ENCODE measurements at places on chromosomes 4 and X.

- no peak for DNase-seq
These were observed 145.7 kb upstream of the MBNL3 start for GRCh38 chrX:132634521-132634920.

GRCh38 chr4:133856731-133857355 lies 344.7 kb downstream of the PABPC4L start:
- DNase-seq, result no peak

- DNase-seq, result no peak
These were observed 21.1 kb downstream of the RASSF6 start for GRCh38 chr4:73599182-73599581.

GRCh38 chrX:70454441-70455365 lies 10.1 kb downstream of the DLG3 start:
- peak; percentile 42 for DNase-seq

GRCh38 chr4:114263233-114263632 lies 283.8 kb upstream of the ARSJ start:
- DNase-seq, result no peak

GRCh38 chr4:152074573-152074972 lies 313.8 kb upstream of the GATB start:
- no peak for DNase-seq

- peak; percentile 93 for DNase-seq
These were observed 131.9 kb downstream of the FHIP1A start for GRCh38 chr4:151540728-151541388.

DNA sequence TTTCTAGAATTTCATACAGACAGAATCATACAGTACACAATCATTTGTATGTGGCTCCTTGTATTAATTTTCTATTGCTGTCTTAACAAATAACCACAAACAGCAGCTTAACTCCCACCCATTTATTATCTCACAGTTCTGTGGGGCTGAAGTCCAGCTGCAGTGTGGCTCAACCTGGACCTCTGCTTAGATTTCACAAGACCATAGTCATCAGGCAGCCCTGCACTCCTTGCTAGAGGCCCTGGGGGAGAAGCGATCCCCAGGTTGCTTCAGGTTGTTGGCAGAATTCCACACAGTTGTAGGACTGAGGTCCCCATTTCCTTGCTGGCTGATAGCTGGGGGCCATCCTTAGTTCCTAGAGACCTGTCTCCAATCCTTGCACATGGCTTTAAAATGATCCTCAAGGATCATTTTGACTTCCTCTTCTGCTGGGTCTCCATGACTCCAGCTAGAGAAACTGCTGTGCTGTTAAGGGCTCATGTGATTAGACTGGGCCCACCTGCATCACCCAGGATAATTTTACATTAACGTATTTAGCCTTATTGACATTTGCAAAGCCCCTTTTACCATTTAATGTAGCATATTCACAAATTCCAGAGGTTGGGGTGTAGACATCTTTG lies 60.9 kb upstream of the SMAD1 start:
- DNase-seq, result no peak

- DNase-seq, result no peak
These were observed 15.6 kb upstream of the LAP3 start for GRCh38 chr4:17561195-17561909.

- DNase-seq, result no peak
These were observed 82.7 kb downstream of the RAPGEF2 start for GRCh38 chr4:159185591-159186023.

DNA sequence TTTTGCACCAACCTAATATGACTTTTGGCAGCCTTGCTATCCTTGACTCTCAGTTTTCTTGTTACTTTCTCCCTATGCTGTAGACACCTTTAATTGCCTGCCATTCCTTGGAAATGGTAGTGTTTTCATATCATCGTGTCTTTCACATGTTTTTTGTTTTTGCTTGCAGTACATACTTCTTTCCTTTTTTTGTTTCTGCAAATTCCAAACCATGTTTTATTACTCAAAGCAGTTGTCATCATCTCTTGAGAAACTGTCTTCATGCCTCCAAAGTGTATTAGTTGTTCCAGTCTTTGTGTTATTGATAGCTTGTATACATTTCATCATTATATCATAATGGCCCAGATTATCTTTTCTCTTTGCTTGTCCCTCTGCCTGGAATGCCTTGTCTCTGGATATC lies 57.1 kb downstream of the PDLIM5 start:
- no peak for DNase-seq

DNA sequence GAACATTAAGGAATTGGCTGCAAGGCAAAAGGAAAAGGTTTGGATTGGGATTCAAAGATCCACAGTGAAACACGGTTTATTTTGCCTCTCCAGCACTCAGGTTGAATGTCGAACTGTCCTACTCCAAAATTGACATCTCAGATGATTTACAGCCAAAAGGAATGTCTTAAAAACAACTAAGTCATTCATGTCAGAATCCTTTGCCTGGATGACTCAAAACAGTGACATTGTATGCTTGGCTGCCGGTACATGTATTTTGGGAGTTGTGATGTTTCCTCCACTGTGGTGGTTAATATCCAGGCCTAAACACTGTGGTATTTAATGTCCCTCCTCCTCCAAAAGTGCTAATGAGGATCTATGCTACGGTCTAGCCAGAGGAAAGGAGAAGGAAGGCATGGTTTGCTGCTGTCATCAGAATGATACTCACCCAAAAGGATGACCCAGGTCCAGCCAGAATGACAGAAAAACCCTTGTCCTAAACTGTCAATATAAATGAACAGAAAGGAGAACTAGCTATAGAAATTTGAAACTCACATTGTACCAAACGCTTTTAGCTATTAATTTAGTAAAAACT lies 20.9 kb downstream of the PGM2 start:
- no peak for DNase-seq

DNA sequence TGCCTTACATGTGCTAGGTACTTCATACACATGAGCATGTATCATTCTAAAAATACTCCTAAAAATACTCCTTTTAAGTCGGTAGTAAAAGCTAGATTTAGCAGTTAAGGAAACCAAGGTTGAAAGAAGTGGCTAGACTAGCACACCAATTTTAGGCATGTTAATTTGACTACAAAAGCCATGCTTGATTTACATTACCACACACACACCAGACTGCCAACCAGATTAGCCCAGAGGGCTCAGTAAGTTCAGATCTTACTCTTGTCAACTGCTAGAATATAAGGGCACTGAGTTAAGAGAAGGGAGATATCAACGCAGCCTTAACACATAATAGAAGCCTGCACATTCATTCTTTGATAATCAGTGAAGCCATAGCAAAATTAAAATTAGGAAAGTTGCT lies 117.9 kb downstream of the MID1IP1 start:
- DNase-seq, result no peak

DNA sequence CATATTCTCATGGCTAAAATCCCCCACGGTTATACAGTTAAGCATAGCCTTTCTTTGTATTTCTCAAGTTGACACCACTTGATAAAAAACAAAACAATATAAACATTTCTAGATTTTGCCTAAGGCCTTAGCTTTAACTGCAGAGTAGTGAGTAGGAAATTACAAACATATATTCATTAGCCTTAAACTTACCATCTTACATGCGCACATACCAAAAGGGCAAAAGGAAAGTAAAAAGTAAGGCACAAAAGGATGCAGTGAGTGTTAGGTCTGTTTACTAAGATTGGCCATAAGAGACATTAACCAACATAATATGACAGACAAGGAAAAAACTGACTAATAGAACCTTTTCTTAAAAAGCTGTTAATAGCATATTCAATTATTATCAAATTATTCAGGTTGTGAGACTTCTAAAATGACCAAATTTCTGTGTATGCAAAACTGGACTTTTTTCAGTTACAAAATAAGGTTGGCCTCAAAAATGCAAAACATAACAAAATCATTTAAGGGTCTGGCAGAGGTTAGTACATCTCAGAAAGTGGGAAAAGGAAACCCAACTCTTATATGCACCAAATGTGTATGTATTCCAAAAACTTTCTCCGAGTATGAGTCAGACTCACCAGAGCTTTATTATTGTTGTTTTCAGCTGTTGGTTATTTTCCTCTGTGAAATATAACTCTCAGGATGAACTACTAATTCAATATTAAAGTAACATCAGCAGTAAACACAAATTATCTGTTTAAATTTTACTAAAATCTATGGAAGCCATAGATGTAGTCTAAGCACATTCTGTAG lies 39.9 kb downstream of the SEPSECS start:
- no peak for DNase-seq

DNA sequence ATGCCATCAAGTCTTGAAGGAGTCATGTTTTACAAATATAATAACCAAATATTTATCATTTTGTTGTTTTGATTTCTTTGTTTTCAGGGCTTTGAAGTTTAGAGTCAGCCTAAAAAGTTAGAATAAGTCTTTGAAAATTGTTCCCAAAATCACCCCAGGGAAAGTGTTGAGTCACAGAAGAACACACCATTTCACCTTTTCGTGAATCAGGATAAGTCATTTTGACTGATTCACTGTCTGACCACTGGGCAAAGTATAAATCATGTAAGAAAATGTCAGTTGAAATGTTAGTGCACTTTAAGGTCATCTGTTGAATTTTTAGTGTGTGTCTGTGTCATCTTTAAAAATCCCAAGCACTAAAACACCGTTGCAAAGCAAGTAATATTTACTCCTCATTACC lies 1320.1 kb downstream of the RPA4 start:
- no peak for DNase-seq

- DNase-seq, result no peak
These were observed 4.6 kb downstream of the RAB33A start for GRCh38 chrX:130176354-130176776.

DNA sequence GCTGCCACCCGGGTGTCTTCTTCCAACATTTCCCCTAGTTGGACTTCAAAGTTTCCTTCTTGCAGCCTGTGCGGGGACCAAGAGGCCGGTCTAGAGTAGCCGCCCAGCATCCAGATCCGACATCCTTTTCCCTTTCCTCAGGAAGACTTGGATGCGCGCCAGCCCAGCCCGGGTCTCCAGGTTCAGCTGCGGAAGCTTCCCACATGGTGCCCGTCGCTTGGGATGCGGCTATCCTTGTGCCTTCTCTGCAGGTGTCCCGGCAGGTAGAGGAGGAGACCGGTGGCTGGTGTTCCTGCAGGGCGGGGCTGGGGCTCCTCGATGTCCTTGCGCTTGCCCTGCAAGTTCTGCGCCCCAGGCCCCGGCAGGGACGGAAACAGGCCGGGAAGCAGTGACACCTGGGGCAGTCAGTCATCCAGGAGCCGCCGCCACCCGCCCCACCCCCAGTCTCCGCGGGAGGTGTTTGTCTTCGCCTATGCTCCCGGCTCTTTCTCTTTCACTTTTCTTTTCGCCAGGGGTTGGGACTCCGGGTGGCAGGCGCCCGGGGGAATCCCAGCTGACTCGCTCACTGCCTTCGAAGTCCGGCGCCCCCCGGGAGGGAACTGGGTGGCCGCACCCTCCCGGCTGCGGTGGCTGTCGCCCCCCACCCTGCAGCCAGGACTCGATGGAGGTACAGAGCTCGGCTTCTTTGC lies at the start of gene IL15:
Gene IL15, plus strand, starts transcription at position 502 of the 689 bp plus-strand sequence. CDS start 82,882 bp downstream, outside the sequence.
- no peak for DNase-seq

- DNase-seq, result no peak
These were observed 15.6 kb upstream of the RAB39B start for GRCh38 chrX:155279873-155280272.

DNA sequence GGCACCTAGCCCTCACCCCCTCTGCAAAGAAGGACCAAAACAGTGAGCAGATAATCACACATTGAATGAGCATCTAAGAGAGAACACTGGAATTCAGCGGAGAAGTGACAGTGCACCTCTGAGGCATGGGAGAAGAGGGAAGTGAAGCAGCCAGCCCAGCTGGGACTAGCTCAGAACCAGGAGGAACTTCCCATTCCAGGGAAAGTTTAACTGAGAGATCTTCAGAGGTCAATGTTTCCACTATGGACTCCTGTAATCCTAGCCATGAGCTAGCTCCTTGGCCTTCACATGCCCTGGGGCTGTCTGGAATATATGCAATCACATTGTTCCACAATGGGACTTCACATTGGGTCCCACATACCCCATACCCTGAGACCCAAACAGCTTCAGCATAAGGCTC lies 24.4 kb downstream of the TLR6 start:
- no peak for DNase-seq

GRCh38 chrX:137916090-137916746 lies 350.3 kb downstream of the ZIC3 start:
- no peak for DNase-seq

DNA sequence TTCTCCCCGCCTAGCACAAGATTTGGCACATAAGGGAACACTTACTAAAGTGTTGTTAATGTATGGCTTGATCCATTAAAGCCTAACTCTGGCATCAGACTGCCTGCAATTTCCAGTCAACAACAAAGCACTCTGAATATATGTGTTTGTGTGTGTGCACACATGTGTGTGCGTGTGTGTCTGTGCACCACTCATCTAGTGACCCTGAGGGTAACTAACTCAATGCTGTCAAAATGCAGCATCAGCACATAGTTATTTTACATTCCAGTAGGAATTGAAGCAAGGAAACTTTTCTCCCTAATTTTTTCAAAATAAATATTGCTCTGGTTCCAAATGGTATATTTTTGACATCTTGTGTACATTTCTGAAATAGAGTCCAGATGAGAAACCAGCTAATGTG lies 94.4 kb downstream of the SHROOM4 start:
- DNase-seq, result no peak

GRCh38 chr4:181234951-181235680 lies 1008.1 kb upstream of the TENM3 start:
- no peak for DNase-seq

- no peak for DNase-seq
These were observed 731.9 kb downstream of the STPG2 start for GRCh38 chr4:97411356-97411755.

- no peak for DNase-seq
These were observed 10.0 kb downstream of the KCNE5 start for GRCh38 chrX:109614951-109615350.

DNA sequence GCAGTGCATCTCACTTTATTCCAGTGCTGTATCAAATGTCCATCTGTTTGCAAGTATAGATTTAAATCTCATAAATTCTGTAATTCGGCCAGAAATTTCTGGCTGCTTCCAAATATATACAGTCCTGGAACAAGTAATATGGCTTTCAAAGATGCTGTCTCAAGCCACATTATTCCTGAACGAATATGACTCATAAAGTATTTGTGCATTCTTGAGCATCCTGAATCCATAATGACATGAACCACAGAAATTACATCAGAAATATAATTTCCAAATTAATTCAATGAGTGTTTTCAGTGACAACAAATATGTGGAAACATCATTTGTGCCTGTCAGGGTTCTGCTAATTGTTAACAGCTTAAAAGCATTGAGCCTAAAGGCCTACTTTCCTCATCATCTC lies 140.9 kb upstream of the HPGD start:
- DNase-seq, result no peak

GRCh38 chr4:4693258-4693657 lies 151.4 kb upstream of the STX18 start:
- DNase-seq, result no peak

DNA sequence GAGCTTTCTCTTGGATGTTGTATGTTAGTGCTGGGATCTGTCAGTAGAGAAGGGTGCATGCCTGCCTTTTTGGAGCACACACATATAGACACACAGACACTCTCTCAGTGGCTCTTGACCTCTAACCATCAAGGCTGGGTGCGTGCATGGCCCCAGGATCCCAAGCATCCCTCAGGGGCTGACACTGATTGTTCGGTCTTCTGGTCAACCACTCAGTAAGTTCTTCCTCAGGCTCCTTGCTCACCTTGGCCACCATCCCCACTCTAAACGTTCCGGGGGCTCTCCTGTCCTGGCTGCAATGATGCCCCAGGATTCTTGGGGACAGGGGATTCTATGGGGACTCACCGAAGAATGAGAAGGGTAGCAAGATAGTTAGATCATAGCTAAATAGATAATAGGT lies 179.6 kb downstream of the SHOX start:
- no peak for DNase-seq

Measured in Panc1 (cell line).